ENCODE measurements at places on chromosomes 2 and 18.

DNA sequence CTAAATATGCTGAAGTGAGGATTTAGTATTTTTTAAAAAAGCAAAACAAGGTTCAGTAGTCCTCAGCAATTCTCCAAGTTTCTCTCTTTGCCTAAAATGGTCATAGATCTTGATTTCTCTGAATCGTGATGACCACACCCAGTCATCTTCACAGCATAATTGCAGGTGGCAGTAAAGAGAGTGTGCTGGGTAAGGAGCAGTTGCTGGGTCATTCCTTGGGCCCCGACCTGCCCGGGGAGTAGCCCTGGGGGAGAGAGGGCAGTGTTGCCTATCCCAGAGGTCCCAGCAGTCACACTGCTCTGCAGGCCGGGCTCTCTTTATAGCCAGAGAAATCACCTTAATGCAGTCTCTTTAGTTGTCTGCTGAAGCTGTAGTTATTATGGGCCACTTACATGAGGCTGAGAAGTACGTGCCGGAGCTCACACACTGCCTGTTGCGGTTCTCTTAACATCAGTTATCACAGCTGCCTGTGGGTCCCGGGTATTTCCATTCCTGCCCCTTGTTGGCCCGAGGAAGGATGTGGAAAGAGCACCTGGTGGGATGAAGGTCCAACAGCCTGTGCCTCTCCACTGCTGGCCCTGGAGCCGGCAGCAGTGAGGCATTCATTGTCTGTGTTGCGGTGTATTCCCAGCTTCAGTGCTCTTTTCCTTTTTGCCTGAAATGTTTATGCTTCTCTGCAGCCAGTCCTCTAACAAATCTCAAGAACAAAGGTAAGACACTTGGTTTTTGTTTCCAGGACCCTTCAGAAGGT is 230.1 kb downstream of the ALPK2 start:
- DNase-seq: no peak

- DNase-seq: no peak
These were observed 41.5 kb downstream of the SLC38A11 start for GRCh38 chr2:164913640-164914350.

GRCh38 chr2:200689115-200689514 is 103.3 kb downstream of the AOX1 start:
- no peak for DNase-seq

GRCh38 chr2:2639251-2640139 is 308.4 kb upstream of the MYT1L start:
- no peak for DNase-seq

- no peak for DNase-seq
These were observed 28.9 kb downstream of the RAB31 start for GRCh38 chr18:9737006-9737405.

DNA sequence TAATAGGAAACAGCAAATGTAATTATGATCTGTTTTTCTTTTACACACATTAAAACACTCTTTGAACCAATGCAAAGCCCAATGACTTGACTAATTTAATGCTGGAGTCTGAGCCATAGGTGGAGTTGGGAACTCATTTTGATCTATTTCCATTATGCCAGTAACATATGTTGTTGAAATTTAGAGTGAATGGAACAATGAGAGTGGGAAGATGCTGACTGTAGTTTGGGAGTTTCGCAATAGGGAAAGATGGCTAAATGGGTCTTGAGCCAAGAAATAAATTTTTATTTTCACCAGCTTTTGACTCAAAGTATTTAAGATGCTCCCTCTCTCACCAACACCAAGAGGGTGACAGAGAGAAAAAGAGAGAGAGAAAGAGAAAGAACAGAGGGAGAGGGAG is 246.7 kb downstream of the DLGAP1 start:
- no peak for DNase-seq

DNA sequence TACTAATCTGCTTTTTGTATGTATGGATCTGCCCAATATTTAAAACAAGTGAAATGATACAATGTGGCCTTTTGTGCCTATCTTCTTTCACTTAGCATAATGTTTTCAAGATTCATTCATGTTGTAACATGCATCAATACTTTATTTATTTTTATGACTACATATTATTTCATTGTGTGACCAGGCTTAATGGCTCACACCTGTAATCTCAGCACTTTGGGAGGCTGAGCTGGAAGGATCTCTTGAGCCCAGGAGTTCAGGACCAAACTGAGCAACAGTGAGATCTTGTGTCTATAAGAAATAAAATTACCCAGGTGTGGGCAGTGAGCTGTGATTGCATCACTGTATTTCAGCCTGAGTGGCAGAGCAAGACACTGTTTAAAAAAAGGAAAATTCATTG is 33.2 kb downstream of the SPOPL start:
- no peak for DNase-seq

- no peak for DNase-seq
These were observed 2.0 kb downstream of the PXDN start for GRCh38 chr2:1742301-1742680.

DNA sequence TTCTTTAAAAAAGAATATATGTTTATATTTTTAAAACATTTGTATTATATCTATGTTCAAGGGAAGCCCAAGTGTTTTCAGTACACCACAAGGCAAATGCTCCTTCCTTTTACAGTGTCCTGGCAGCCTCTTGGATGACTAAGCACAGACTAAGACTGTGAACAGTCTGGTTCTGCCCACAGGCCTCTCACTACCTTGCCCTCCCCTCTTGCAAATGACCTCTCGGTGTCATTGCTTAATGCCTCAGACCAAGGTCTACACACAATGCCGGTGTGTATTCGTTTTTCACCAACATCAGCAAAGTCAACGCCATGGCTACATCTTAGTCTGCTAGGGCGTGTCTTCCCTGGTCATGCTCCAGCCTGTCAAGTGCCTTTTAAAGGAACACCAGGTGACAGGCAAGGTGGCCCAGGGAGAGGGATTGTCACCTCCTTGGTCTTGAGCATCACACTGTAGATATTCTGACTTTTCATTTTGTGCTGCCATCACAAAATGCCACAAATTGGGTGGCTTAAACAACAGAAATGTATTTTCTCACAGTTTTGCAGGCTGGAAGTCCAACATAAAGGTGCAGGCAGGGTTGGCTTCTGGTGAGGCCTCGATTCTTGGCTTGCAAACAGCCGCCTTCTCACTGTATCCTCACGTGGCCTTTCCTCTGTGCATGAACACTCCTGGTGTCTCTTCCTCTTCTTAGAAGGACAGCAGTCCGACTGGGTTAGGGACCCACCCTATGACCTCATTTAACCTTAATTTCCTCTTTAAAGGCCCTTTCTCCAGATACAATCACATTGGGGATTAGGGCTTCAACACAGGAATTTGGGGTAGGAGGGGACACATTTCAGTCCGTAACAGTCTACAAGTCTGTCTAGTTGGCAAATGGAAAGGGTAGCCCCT is 266.5 kb downstream of the KLHL29 start:
- no peak for DNase-seq

GRCh38 chr18:59459369-59460071 is 100.5 kb upstream of the LMAN1 start:
- DNase-seq: no peak

DNA sequence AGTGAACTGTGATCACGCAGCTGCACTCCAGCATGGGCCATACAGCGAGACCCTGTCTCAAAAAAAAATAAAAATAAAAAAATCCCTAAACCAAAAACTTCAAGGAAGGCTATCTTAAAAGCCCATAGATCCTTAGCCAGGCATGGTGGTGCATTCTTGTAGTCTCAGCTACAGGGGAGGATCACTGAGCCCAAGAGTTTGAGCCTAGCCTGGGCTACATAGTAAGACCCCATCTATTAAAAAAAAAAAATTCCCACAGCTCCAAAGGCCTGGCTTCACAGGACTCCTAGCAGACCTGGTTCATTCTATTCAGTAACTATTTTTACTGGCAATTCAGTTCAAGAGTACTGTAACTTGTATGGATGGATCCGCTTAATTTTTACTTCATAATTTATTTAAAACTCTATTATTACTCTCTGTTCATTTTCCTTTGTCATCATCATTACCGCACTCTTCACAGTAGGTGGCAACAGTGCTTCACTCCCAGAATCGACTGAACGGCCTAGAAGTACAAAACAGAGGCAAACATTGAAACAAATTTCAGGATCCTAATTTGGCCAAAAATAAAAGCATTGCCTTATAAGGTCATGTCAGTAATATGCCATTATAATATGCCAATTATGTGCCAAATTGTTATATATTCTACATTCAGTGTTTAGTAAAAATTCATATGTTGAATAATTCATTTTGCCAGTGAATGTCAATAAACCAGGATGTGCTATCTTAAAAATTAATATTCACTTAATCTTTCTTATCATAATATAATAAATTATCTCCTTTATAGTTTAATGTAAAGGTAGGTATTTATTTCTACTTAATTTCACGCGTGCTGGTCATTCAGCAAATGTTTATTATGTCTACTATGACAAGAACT is 14.3 kb upstream of the STAM2 start:
- no peak for DNase-seq

DNA sequence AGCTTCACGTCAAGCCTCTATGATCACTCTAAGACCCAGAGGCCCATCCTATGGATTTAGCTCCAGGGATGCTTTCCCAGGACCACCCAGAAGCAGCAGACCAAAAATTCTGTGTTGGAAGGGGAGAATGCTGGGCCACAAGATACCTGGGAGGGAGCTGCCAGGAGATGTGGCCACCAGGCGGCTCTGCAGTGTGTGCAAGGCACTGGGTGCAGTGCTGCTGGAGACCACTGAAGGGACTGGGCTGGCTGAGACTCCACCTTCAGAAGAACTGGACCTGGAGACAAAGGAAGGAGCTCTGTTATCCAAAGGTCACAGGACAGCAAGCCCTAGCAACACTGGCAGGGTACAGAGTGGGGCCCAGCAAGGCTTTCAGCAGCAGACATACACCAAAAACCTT is 34.0 kb downstream of the KANSL3 start:
- DNase-seq: no peak

DNA sequence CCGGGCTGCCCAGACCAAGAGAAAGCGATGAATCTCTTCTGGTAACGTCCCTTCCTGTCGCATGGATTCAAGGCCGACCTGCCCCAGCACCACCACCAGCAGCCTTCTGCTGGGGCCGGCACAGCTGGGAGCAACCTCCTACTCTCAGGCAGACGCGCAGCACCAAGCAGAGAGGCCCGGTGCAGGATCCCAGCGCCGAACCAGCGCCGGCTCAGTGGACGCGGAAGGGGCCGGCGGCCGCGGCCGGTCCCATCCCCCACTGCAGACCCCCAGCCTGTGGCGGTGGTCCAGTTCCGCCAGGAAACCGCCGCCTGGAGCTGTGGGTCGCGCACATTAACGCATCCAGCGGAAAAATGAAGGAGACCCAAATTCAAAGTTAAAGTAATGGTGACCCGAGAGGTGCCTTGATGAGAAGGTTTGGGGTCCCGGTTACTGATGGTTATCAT is 525 bp upstream of the MAL start:
- DNase-seq: no peak

DNA sequence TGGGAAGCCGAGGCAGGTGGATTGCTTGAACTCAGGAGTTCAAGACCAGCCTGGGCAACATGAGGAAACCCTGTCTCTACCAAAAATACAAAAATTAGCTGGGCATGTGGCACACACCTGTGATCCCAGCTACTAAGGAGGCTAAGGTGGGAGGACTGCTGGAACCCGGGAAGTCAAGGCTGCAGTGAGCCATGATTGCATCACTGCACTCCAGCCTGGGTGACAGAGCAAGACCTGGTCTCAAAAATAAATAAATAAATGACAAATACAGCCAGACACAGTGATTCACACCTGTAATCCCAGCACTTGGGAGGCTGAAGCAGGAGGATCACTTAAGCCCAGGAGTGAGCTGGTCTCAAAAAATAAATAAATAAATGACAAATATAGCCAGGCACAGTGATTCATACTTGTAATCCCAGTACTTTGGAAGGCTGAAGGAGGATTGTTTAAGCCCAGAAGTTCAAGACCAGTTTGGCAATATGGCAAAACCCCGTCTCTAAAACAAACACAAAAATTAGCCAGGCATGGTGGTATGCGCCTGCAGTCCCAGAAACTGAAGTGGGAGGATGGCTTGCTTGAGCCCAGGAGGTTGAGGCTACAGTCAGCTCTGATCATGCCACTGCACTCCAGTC is 6.2 kb downstream of the KANSL3 start:
- no peak for DNase-seq

DNA sequence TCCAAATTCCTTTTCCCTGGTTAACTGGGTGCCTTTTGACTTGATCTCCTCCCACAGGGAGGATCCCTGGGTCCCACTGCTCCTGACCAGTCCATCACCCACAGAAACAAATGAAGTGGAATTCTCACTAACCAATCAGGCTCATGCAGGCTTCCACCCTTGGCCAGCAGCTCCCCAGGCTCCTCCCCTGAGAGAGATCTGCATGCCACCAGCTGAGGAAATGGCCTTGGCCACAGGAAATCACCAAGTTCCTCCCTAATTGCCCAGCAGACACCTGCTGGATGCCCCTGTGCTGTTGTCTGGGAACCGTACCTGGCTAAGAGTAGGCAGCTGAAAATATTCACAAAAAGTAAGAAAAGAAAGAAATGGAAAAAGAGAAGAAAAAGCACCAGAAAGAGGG is 207.4 kb downstream of the NCK2 start:
- no peak for DNase-seq

DNA sequence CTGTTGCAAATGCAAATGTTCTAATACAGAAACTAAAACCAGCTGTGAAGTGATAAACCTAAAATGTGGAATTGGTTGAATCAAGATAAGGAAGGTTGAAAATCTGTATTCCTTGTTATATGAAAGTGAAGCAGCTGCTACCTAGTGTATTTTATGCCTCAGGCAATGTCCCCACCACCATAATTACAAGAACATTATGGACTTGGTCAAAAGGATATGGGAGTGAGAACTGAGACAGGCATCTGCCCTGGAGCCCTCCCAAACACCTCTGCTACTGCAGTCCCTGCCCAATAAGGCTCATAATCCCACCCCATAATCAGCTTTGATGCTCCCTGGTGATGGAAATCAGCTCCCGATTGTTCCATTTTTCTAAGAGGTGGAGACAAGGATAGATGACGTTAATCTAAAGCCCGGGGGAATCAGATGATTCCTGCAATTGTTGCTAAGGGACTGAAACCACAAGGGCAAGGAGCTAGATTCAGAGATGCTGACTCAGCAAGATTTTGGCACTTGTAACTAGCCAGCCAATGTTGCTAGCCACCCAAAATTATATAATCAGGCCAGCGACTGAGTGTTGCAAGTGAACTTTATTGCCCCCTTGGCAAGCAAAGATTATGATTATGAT is 69.5 kb downstream of the EVA1A start:
- DNase-seq: no peak

DNA sequence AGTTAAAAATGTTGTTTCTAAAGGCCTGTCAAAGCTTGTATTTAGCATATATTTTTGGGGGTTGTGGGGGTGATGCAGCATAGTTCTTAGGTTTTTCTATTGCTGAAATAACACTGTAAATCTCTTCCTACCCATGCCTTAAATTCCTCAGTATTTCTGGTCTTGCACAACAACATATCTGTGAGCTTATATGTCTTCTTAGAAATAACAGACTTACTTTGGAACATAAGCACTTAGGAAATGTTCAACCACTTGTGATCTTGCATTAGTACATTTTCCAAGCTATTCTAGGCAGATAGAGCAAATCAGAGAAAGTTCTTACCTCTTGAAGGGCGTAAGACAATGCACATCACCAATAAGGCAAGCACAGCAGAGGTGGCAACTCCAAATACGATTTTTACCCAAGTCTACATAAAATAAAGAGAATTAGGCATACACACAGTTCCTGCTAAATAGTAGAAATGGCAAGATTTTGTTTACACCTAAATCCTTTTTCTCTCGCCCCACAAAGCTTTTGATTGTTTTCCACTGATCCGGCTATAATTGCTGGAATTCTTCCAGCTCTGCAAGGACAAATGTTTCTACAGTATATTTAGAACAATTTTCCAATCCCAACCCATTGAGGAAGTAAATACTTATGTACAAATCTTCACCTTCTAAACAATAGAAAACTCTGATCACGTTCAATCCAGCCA is 512 bp downstream of the FAP start:
- no peak for DNase-seq

GRCh38 chr2:65746931-65747675 is 314.7 kb upstream of the SPRED2 start:
- DNase-seq: no peak

All from stimulated activated CD8-positive, alpha-beta memory T cell treated with anti-CD3 and anti-CD28 coated beads, Interleukin-7, amount 100 ng/mL, for 1 hour (primary cell).